PC-3 (cell line): ENCODE measurements at places on chromosomes 13 and 19.

DNA sequence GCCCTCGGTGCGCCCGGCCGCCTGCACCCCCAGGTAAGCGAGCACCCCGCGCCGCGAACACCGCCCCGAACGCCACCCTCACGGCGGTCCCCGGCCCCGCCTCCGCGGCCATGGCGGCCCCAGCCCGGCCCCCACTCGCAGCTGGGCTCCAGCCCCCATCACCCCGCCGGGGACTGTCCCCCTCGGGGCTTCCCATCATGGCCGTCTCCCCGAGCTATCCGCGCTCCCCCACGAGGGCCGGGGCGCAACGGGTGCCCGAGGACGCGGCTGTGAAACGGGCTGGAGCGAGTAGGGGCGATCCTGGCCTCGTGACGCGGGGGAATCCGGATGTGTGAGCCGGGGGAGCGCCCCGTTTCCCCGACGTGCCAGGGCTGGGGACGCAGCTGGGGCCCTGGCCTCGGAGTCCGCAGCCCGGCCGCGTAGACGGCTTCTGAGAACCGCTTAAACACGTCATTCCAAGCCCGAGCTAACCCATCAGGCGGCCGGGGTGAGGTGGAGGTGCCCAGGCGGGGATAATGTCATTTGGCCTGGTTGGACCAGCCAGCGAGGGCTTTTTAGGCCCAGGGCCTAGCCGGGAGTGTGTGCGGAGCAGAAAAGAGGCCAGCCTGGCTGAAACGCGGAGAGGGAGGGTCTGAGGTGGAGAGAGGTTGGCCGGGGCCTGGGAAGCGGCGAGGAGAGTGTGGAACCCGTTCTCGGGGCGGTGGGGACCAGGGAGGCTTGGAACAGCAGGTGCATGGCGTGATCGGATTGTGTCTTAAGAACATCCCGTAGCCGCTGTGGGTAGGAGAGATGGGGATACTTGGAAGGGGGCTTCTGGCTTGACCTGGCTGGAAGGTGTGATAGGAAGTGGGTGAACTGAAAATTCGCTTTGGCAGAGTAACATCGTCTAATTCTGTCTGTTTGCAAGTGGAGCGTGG, 550 bp downstream of the CERS4 start:
- peak; percentile 37 for DNase-seq

- DNase-seq: no peak
Observed at GRCh38 chr19:46017874-46018675, 4.8 kb downstream of the PGLYRP1 start.

GRCh38 chr19:14599548-14600147, 16.8 kb downstream of the CLEC17A start:
- DNase-seq: no peak

- DNase-seq: peak; percentile 28
Observed at GRCh38 chr13:24630851-24631620, 49.2 kb upstream of the ATP12A start.

- peak; percentile 55 for DNase-seq
Observed at GRCh38 chr19:40445780-40446262, 1.7 kb upstream of the SERTAD3 start.

DNA sequence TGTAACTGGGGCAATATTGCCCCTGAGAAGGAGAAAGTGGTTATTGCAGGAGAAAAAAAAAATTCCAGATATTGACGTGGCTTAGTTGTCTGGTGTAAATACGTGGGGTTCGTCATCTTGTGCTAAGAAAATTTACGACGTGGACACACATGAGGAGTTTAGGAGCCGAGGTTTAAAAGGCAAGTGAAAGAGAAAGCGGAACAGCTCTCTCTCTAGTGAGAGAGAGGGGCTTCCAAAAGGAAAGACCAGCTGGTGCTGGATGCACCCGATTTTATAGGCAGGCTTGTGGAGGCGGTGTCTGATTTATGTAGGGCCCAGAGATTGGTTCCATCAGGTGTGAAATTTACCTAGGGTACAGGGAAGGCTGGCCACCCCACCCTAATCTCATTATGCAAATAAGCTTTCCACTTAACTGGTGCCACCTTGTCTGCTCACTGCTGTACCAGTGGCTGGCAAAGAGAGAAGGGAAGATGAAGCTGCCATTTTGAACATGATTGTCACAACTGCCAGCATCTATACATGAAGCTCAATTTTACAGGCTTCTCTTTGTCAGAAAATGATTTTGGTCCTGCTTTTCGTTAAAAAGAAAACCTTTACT, 845.1 kb downstream of the DACH1 start:
- DNase-seq: no peak

DNA sequence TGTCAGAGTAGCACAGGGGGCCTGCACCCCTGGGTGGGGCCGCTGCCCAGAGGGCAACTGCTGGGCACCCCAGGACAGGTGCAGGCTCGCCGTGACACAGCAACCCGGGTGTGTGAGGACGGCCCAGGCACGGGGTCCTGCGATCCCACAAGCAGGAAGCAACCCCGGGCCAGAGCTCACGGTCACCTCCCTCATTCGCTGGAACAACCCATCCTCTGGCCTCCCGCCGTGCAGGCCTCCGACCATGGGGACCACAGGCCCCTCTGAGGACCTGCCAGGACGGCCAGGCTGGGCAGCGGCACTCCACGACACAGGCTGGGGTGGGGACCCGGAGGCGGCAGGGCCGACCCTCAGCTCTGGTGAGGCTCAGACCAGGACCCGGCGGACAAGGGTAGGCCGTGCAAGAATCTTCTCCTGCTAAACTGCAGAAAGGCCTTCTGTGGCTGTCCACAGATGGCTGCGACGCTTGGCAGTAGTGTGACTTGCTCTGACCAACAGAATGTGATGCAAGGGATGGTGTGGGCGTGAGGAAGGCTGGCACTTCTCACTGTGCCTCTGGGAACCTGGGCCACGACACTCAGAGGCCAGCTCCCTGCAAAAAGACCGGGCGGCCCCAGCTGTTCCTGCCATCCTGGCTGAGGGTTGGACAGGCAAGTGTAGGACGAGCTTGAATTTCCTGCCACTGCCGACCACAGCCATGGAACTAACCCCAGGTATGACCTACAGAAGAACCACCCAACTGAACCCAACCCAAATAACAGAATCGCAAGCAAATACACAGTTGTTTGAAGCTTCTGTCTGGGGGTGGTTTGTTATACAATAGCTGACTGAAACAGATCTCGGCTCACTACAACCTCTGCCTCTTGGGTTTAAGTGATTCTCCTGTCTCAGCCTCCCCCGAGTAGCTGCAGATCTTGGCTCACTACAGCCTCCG, 26.5 kb downstream of the PIP5K1C start:
- DNase-seq: no peak

DNA sequence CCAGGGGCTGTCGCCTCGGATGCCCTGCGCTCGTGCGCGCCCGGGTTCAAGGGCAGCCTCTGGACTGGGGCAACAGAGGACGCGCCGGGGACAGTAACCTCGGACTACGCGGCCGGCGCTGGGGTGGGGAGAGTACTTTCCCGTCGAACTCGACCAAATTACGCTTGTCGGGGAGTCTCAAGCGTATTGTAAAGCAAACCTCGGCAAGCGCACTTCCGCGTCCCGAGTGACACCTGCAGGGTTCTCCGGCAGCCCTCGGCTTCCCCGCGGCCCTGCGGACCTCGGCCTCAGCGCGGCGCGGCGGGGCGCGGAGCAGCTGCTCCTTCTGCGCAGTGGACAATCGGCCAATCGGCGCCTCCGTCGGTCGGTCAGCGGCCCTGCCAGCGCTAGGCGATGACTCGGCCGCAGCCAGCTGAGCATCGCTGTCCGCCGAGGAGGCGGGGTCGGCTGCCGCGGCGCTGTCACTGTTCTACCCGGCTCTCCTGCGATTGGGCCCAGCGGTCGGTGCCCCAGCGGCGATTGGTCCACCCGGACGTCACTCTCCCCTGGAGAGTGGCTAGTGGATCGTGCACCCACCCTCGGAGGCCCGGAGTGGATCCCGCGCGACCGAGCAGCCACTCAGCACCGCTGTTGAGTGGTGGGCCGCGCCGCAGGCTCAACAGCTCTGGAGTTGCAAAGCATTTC, at the start of gene SLC46A3:
Gene SLC46A3, minus strand, starts transcription at position 428 of the 684 bp plus-strand sequence. CDS start 972 bp downstream, outside the sequence.
- peak; percentile 84 for DNase-seq

- peak; percentile 74 for DNase-seq
Observed at GRCh38 chr13:21014502-21015170, 46.8 kb downstream of the LATS2 start.

DNA sequence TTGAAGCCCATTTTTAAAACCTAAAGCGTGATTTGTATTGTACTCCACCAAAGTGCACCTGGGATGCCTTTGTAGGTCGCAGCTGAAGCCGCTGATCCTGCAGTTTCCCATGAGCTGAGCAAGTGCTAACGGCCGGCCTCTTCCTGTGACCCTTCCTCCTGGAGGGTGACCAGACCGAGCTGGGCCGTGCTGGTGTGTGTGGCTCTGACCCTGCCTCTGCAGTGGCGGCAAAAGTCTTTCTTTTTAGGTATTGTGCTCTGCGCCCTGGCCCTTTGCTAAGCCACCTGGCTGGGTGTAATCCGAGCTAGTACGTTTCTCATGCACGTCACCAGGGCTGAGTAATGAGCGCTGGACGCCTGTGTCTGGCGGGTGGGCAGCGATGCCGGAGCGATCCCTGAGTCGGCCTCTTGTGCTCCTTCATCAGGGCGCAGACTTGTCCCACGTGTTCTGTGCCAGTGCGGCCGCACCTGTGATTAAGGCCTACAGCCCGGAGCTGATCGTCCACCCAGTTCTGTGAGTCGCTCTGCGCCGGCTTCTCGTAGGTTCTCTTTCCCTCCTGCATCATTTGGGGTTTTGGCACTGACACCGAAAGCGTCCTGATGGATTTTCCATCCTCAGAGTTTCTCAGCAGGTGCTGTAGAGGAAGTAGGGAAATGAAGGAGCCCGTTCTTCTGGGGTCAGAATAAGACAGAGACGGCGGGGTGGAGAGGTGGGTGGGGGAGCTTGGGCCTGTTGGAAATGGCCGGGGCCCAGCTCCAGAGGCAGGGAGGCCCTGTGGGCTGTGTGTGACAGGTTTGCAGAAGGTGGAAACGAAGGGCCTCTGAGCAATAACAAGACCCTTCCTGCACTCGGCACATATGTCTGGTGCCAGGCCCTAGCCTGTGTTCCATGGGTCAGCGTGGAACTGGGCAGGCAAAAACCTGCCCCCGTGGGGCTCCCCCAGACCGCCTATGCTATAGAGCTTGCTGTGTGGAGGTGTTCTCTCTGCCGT, 9.7 kb downstream of the NAXD start:
- no peak for DNase-seq

- peak; percentile 3 for DNase-seq
Observed at GRCh38 chr19:36331353-36332228, 47.4 kb downstream of the ZFP14 start.

DNA sequence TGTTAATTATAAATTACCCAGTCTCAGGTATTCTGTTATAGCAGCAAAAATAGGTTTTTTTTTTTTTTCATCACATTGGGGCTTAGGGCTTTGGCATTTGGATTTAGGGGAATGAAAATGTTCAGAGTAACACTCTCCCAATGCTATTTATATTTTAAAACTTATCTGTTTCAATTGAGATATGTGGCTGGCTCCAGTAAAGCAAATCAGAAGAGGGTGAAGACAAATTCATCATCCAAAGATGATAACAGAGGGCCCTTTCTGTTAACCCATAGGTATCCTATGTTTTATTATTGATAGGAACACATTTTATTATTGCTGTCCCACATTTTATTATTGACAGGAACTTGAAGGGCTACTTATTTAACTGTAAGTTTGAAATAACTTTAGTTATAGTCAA, 20.5 kb upstream of the TNFRSF19 start:
- no peak for DNase-seq

GRCh38 chr13:106533943-106534638, 1.4 kb downstream of the EFNB2 start:
- DNase-seq: peak; percentile 56

- no peak for DNase-seq
Observed at GRCh38 chr19:3788996-3789778, 3.0 kb upstream of the MATK start.

- DNase-seq: no peak
Observed at GRCh38 chr13:104301171-104301975, 1235.2 kb upstream of the SLC10A2 start.

GRCh38 chr19:35317464-35318043, 11.4 kb upstream of the CD22 start:
- no peak for DNase-seq

DNA sequence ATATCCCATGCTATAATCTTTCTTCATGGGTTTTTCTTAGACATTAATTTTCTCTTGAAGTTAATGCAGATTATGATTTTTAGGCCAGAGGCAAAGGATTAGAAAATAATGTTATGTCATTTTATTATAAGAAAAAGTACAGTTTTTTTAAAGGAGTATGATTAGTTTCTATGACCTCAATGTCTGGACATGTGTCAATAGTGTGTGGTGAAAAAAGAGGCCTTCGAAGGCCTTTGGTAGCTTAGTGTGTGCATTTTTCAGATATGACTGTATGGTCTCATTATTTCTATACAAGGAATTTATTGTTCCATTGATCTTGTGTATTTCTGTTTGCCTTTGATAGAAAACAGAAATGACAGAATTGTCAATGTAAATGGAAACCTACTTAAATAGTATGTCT, 195.6 kb downstream of the GPC5 start:
- no peak for DNase-seq

DNA sequence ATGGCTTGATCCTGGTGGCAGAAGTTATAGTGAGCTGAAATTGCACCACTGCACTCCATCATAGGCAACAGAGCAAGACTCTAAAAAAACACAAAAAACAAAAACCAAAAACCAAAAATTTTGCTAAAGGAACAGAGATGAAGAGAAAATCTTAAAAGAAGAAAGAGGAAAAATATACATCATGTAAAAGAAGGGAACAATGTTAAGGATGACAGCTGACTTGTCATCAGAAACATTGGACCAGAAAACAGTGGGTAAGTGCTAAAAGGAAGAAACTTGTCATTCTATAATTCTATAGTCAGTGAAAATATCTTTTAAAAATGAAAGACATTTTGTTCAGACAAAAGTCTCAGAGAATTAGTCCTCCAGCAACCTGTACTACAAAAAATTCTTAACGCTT, 93.8 kb downstream of the WASF3 start:
- no peak for DNase-seq

DNA sequence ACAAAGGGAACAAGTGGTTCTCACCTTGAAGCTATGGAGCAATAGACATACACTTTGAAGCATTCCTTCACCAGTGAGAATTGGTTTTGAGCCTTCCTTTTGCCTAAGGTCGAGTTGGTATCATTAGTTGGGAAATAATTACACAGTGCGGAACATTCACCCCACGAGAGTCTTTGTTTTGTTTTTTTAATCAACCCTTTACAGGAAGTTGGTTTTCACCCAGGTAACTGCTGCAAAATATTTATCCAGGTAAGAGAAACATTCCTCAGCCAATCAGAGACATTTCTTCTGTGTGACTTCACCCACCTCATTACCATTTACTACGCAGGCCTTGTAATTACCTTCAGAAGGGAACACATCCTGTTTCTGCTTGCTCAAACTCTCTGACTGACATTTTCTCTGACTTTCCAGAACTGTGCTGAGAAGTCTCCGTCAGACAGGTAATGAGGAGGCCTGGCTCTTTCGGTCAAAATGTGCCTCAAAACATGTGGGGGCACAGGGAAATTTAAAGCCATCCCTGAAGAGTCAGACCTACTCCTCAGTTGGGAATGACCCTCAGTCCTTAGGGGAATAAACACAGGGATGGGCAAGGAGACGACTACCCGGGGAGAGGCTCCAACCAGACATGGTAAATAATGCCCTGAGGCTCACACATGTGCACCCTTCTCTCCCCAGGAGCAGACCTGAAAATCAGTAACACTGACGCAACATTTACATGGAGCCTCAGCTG, 22.7 kb upstream of the SERP2 start:
- DNase-seq: no peak

GRCh38 chr19:5563008-5563431, 4.7 kb downstream of the TINCR start:
- DNase-seq: no peak

- DNase-seq: no peak
Observed at GRCh38 chr19:42284066-42284501, 15.0 kb downstream of the CIC start.

GRCh38 chr13:105972306-105972721, 563.1 kb downstream of the EFNB2 start:
- DNase-seq: peak; percentile 33
